ENCODE measurements at places on chromosomes 7 and 10.

GRCh38 chr7:7653593-7654187 lies 13.1 kb downstream of the UMAD1 start:
- H3K4me3 ChIP-seq, result no peak overlapping the region
- no peaks in the 10 kb centered on the region for H3K4me1 ChIP-seq
- no peaks in the 10 kb centered on the region for H3K36me3 ChIP-seq

- no peak for DNase-seq
- no peaks in the 10 kb centered on the region for H3K36me3 ChIP-seq
- no peaks in the 10 kb centered on the region for H3K27me3 ChIP-seq
- H3K4me3 ChIP-seq, result no peak overlapping the region
- no peaks in the 10 kb centered on the region for H3K4me1 ChIP-seq
- no peak overlapping the region for H3K27ac ChIP-seq
These were observed 21.4 kb downstream of the DPCD start for GRCh38 chr10:101609481-101609880.

DNA sequence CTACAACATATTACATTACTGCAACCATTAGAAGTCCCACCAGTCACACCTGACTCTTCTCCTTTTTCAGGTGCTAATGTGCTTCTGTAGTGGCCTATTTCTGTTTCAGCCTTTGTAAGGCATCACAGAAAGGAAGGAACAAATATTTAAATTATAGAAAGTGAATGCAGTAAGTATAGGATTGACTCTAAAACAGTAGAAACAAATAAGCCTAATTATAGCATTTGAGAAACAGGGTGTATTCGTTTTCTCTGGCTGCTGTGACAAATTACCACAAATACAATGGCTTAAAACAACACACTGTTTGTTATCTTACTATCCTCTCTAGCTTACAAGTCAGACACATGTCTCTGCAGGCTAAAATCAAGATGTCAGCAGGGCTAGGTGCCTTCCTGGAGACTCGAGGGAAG lies 69.4 kb downstream of the CCSER2 start:
- no peak for DNase-seq
- no peak overlapping the region for H3K4me3 ChIP-seq
- peaks cover 4% of the 10 kb centered on the region for H3K4me1 ChIP-seq
- H3K27me3 ChIP-seq, result no peaks in the 10 kb centered on the region

DNA sequence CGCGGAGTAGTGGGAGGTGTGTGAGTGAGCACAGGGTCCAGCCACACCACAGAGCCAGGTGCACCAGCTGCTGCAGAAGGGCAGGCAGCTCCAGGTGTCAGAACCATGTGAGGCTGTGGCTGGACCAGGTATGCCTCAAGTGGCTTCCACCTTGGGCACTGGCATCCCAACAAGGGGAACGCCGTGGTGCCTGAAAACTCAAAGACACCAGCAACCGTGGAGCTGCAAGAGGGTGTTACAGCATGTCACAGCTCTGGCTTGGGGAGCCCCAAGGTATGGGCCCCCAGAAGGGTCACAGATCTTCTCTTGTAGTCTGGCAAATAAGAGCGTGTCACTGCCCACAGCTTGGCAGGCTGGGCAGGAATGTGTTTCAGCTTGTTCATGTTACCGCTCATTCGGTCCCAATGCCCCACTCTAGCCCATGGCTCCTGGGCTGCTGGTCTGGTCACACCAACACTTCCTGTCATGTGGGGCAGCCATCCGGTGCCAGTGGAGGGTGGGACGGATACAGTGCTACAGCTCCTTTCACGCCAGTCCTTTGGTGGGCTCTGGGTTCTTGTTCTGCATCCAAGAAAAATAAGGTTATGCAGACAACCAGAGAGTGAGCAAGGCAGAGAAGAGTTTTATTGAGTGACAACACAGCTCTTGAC lies 29.8 kb downstream of the STRA8 start:
- no peaks in the 10 kb centered on the region for H3K4me1 ChIP-seq
- H3K36me3 ChIP-seq, result no peaks in the 10 kb centered on the region
- peaks cover 2% of the 10 kb centered on the region for H3K27me3 ChIP-seq
- DNase-seq, result no peak
- no peak overlapping the region for H3K4me3 ChIP-seq
- H3K27ac ChIP-seq, result no peak overlapping the region

DNA sequence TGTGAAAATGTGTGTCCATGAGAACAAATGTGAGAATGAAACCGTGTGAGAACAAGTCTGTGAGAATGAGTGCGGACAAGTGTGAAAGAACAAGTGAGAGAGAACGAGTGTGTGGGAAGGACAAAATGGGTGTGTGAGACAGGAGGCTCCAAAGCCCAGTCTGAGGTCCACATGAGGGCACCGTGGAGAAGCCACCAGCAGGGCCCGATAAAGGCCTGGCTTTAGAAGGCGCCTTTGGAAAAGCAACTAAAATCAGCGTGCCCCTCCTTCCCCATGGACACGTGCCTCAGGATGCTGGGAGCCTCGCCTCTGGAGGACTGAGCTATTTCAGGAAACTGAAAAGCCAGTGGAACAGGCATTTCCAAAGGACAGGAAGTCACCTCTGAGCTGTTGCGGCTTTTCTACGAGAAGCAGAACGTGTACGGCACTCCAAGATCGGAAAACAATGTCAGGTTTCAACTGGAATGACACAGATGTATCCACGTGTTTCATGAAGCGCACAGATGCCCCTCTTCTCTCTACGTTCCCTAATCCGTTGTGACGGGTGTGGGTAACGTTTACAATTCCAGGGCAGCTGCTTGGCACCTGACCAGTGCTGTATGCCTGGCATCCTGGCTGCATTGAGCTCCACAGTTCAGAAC lies 46.4 kb downstream of the ESYT2 start:
- H3K4me1 ChIP-seq, result peaks cover 20% of the 10 kb centered on the region
- H3K27me3 ChIP-seq, result no peaks in the 10 kb centered on the region
- DNase-seq, result peak; percentile 76
- no peak overlapping the region for H3K27ac ChIP-seq

DNA sequence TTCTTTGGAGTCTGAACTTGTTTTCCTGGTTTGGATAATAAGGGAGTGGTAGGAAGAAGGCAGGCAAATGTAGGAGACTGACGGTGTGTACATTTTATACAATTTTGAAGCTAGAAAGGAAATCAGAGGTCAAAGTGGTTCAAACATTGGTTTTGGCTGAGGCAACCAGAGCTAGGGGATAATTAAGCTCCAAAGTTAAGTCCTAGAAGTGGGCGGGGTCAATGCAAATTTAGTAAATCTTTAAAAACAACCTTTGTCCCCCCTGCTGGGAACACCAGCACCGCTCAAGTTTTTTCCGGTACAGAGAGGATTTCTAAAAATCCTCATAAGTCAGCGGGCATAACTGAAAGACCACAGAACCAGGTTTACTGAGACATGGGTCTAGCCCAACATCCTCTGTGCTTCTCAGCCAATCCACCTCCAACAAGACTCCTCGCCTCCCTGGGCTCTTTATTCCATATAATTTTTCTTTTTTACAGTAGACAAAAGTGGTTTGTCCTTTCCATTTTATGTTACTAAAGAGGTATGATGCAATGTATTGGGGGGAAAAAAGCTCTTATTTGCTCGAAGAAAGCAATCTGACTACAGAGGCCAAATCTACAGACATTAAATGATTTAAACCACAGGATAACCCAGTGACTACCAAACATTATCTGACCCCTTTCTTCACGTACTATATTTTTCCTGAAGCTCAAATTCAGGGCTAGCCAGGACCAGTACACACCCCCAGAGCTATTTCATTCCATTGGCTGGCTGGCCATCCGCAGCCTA lies 1.6 kb downstream of the GLUD1 start:
- no peaks in the 10 kb centered on the region for H3K36me3 ChIP-seq
- peaks cover 30% of the 10 kb centered on the region for H3K4me1 ChIP-seq
- no peak overlapping the region for H3K27ac ChIP-seq

DNA sequence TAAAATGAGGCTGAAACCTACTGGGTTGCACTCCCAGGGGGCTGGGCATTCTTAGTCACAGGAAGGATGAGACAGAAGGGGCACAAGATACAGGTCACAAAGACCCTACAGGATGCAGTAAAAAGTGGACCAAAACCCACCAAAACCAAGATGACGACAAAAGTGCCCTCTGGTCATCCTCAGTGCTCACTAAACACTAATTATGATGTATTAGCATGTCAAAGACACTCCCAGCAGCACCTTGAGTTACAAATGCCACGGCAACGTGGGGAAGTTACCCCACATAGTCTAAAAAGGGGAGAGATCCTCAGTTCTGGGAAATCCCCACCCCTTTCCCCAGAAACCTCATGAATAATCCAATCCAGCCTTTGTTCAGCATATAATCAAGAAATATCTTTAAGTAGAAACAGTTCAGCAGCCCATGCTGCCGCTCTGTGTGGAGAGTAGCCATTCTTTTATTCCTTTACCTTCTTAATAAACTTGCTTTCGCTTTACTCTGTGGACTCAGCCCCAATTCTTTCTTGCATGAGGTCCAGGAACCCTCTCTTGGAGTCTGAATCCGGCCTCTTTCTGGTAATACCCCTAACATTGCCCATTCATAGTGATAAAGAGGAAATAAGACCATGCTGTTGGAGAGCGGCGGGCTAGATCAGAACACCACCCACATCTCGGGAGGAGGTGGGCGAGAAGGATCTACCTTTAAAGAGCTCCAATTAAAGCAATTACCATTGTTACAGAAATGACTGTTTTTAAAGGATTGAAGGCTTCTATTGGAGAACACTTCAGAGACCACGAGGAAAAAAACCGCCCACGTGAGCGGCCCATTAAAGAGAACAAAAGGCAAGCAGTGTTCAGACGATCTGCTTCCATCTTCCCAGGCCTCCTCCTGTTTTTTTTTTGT lies 170.9 kb downstream of the USP6NL start:
- DNase-seq, result no peak
- H3K27me3 ChIP-seq, result no peaks in the 10 kb centered on the region
- no peaks in the 10 kb centered on the region for H3K4me1 ChIP-seq
- H3K36me3 ChIP-seq, result no peaks in the 10 kb centered on the region

- DNase-seq, result peak; percentile 22
- no peaks in the 10 kb centered on the region for H3K27me3 ChIP-seq
- H3K4me1 ChIP-seq, result peaks cover 42% of the 10 kb centered on the region
- H3K36me3 ChIP-seq, result no peaks in the 10 kb centered on the region
These were observed 32.8 kb upstream of the ARHGAP12 start for GRCh38 chr10:31961277-31962074.

GRCh38 chr10:75723319-75723980 lies 292.0 kb downstream of the LRMDA start:
- no peaks in the 10 kb centered on the region for H3K4me1 ChIP-seq
- H3K36me3 ChIP-seq, result no peaks in the 10 kb centered on the region

- DNase-seq, result no peak
- no peaks in the 10 kb centered on the region for H3K36me3 ChIP-seq
- H3K4me1 ChIP-seq, result no peaks in the 10 kb centered on the region
- H3K4me3 ChIP-seq, result no peak overlapping the region
- no peaks in the 10 kb centered on the region for H3K27me3 ChIP-seq
- no peak overlapping the region for H3K27ac ChIP-seq
These were observed 140.0 kb upstream of the TPK1 start for GRCh38 chr7:144975882-144976281.

- DNase-seq, result no peak
- peaks cover 39% of the 10 kb centered on the region for H3K4me1 ChIP-seq
- no peaks in the 10 kb centered on the region for H3K36me3 ChIP-seq
- no peak overlapping the region for H3K4me3 ChIP-seq
These were observed 48.1 kb downstream of the PARD3 start for GRCh38 chr10:34766811-34767494.

DNA sequence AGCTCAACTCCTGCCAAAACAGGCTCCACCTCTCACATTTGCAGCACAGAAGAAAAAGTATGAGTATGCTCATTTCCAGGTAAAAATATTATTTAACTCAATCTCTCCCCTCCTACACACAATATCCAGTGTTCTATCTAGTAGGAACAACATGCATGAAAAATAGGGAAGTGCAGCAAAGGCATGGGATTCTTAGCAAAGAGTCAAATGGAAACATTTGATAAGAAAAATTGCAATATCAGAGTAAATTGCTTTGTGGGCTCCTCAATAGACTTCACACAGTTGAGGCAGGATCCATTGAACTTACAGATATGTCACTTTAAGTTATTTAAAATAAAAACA lies 150.9 kb downstream of the ANK3 start:
- no peaks in the 10 kb centered on the region for H3K27me3 ChIP-seq
- no peak for DNase-seq
- no peaks in the 10 kb centered on the region for H3K4me1 ChIP-seq

DNA sequence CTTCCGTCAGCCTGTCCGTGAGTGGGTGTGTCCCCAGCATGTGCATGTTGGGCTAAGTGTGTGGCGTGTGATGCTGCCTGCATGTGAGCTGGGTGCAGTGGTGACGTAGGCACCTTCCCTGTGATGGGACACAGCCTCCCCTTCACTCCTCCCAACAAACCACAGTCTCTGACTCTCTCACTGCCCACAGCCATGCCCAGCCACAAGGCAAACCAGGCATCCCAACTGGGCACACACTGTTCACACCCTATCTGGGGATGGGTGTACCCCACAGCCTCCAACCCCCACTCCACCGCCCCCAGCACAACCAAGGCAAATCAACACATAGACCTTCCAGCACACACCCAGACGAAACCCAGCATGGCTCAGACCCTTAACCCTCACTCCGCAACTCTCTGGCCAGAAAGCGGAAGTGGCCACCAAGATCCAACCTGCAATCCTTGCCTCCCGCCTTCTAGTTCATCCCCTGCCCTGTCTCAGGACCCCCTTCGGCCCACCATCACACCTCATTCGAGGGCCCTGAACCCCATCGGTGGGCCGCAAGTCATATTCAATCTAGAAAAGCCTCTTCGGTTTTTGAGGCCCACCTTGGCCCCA lies 10.4 kb downstream of the PSD start:
- H3K4me1 ChIP-seq, result no peaks in the 10 kb centered on the region
- peak overlapping the region; percentile 66 for H3K27ac ChIP-seq
- H3K4me3 ChIP-seq, result no peak overlapping the region
- peaks cover 44% of the 10 kb centered on the region for H3K27me3 ChIP-seq
- H3K36me3 ChIP-seq, result no peaks in the 10 kb centered on the region

DNA sequence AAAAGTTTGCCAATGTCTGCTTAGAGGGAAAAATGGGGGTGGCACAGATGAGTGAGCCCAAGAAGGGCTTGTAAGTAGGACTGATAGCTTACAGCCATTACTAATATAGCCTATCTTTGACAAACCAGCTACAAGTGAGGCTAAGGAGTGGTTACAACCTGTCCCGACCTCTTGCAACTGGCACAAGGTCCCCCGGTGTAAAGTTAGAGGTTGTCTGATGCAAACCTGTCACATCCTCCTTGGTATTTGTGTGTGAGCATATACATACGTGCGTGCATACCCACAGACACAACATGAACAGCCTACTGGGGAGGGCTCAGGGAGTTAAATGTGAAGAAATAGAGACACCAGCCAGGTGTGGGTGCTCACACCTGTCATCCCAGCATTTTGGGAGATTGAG lies 14.6 kb downstream of the ADAP1 start:
- DNase-seq, result no peak
- H3K36me3 ChIP-seq, result no peaks in the 10 kb centered on the region
- H3K27me3 ChIP-seq, result no peaks in the 10 kb centered on the region
- H3K27ac ChIP-seq, result no peak overlapping the region
- no peaks in the 10 kb centered on the region for H3K4me1 ChIP-seq
- H3K4me3 ChIP-seq, result no peak overlapping the region

- no peak overlapping the region for H3K27ac ChIP-seq
- H3K36me3 ChIP-seq, result no peaks in the 10 kb centered on the region
- H3K4me1 ChIP-seq, result no peaks in the 10 kb centered on the region
- DNase-seq, result no peak
- no peak overlapping the region for H3K4me3 ChIP-seq
These were observed 7.2 kb upstream of the NPVF start for GRCh38 chr7:25235471-25235870.

- no peaks in the 10 kb centered on the region for H3K4me1 ChIP-seq
- no peak overlapping the region for H3K4me3 ChIP-seq
- H3K27me3 ChIP-seq, result no peaks in the 10 kb centered on the region
- DNase-seq, result no peak
These were observed 119.4 kb upstream of the STK17A start for GRCh38 chr7:43463401-43463980.

GRCh38 chr10:89393898-89394297 lies 1.5 kb downstream of the IFIT1 start:
- no peak overlapping the region for H3K4me3 ChIP-seq
- peaks cover 17% of the 10 kb centered on the region for H3K4me1 ChIP-seq
- H3K27ac ChIP-seq, result peak overlapping the region; percentile 82
